Stimulated activated CD8-positive, alpha-beta memory T cell treated with anti-CD3 and anti-CD28 coated beads, Interleukin-7, amount 100 ng/mL, for 4 hours (primary cell): ENCODE measurements at places on chromosomes 6 and 20.

- DNase-seq: no peak
These were observed 120.2 kb downstream of the TINAG start for GRCh38 chr6:54428431-54428830.

- DNase-seq: no peak
These were observed 139.3 kb upstream of the COL21A1 start for GRCh38 chr6:56386717-56387116.

DNA sequence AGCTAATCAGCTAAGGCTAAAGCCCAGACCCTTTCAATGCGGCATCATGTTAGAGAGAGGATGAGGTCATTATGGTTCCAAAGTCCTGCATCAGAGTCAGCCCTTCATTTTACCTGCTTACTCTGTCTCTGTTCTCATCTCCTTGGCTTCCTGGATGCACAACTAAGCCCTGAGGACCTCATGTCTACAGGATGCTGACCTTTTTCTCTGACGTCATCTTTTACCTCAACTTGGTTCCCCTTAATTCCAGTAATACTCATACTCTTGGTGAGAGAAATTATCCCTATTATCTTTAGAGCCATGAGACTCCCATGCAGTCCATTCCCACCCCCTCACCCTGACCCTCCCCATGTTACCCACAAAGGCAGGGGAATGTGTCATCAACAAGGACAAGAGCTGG lies 636.5 kb upstream of the CHD6 start:
- no peak for DNase-seq

DNA sequence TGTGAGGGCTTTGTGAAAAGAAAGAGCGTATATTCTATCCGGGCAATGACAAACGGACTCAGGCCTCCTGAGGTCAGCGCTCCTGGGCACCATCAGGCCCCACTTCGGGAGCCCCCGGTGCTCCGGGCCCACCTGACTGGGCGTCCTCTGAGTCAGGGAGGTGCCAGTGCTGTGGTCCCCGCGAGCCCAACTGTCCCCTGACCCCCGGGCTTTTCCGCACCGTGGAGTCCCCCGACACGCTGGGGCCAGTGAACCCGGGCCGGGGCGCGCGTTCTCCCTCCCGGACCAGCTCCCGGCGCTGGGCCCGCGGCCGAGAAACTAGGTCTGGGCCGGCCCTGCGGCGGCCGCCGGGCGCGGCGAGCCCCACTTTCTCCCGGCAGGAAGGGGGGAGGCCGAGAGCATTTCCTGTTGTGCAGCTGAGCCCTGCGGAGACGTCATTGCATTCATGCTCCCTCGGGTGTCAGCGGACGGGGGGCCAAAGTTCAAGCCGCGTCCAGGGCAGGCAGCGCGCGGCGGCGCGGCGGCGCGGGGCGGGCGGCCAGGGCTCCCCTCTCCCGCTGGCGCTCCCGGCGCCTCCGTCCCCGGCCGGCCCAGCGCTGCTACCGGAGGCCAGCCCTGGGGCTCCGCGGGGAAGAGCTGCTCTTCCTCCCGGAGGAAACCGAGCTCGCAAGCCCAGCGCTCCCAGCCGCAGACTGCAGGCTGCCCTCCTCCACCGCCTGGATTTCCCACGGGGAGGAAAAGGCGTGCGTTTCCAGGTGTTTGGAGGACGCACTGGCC lies 18.3 kb downstream of the HIVEP2 start:
- DNase-seq: no peak

- DNase-seq: no peak
These were observed 610.5 kb upstream of the FLRT3 start for GRCh38 chr20:14947946-14948345.

DNA sequence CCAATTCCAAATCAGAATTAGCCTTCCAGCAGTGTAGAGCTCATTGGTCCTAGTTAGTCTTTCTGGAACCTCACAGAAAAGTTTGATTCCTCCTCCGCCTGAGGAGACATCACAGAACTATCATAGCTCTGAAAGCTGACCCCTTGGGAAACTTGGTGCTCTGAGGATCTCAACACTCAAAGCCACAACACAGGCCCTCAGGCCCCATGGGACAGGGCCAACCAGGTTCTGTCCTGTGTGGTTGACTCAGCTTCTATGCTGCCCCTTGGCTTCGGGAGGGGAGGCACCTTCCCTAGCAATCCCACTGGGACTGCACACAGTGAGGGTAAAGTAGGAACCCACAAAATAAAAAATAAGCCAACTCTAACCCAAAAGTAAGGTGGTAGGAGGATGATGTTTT lies 237.5 kb upstream of the ECI2 start:
- no peak for DNase-seq

DNA sequence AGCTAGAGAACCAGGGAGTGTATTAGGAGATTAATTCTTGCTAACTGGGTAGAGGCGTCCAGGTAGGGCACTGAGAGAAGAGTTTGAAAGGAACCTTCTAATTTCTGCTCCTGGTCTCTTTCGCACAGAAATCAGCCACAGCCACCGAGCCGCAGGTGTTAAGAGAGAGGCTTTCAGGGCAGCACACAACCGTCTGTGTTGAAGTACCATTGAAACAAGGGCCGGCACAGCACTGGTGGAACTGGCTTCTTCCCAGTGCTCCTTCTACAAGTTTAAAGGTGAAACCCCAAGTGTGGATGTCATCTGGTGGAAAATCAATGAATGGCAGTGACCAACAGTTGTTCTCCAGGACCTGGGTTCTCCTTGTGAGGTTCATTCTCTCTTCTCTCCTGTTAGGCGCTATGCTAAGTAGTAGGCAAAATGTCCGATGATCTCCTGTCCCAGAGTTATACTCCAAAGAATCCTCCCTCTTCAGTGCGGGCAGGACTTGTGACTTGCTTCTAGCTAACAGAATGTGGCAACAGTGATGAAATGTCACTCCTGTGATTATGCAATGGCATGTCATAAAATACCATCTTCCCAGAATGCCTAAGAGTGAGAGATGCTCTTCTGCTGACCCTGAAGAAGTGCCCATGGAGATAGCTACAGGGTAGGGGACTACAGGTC lies 15.0 kb upstream of the RIN2 start:
- DNase-seq: no peak

DNA sequence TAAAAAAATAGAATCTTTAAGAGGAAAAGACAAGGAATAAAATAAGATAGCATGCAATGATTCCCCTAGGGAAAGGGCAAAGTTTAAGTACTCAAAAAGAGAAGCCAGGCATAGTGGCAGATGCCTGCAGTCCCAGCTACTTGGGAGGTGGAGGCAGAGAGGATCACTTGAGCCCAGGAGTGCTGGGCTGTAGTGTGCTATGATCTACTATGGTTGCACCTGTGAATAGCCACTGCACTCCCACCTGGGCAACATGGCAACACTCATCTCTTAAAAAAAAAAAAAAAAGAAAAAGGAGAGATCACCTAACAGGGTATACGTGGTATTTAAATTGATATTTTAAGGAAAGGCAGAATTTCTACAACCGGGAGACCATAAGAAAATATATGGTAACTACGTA lies 16.0 kb downstream of the EPHA7 start:
- DNase-seq: no peak

DNA sequence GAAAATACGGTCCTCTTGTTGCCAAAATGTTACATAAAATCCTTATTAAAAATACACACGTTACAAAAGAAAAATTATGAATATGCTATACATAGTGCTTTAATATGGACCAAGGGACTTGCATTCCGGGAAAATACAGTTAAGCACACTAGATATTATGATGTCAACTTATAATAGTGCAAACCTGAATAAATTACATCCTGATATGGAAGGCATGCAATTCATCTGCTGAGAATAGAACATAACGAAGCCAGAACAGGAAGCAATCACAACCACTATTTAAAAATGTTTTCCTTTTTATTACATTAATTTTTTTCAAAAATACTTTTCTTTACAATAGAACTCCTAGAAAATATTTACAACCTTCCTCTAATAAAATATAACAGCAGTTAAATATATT lies 7.8 kb upstream of the MRPS10 start:
- DNase-seq: no peak

GRCh38 chr6:129382916-129383315 lies 327.1 kb downstream of the ARHGAP18 start:
- no peak for DNase-seq

DNA sequence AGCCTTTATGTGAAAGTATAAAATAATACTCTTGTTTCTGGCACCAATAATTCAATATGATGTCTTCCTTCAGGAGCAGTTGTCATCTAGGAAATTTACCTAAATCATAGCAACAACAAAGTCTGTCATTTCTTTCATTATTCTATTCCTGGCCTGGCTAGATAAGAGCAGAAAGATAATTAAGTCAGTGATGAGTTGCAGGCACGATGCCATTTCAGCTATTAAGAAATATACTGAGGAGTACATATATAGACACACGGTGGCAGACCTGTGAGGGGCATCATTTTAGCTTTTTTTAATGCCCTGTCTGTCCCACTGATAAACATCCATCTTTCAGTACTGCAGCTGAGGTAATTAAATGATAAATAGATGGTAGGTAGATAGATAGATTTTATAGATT lies 756.1 kb upstream of the EPHA7 start:
- DNase-seq: no peak

DNA sequence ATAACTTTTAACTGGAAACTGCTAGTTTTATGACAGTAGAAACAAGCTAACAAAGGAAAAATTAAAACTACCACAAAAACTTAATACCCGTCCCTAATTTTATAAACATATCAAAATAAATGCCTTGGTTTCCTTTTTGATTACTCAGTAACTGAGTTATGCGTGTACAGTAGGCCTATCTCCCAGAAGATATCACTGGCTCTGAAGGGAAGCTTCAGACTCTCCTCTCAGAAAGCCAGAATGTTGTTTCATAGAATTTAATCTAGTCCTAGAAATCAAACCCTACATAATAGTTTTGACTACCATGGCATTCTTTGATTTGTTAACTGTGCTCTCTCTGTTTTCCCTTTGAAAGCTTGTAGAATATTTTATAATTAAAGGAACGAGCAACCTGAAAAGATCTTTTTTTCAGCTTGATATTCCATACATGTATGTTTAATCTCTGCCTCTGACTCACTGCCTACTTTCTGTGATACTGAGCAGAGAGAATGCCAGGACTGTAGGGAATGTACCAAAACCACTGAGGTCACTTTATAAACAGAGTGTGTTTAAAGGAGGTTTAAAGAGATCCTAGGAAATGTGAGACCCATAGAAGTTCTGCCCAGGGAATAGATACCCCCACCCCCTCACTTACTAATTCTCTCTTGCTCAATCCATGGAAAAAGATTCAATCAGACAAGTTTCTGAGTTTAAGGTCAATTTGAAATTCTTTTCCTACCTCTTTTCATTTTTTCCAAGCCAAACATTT lies 311.5 kb downstream of the HDGFL1 start:
- DNase-seq: no peak

DNA sequence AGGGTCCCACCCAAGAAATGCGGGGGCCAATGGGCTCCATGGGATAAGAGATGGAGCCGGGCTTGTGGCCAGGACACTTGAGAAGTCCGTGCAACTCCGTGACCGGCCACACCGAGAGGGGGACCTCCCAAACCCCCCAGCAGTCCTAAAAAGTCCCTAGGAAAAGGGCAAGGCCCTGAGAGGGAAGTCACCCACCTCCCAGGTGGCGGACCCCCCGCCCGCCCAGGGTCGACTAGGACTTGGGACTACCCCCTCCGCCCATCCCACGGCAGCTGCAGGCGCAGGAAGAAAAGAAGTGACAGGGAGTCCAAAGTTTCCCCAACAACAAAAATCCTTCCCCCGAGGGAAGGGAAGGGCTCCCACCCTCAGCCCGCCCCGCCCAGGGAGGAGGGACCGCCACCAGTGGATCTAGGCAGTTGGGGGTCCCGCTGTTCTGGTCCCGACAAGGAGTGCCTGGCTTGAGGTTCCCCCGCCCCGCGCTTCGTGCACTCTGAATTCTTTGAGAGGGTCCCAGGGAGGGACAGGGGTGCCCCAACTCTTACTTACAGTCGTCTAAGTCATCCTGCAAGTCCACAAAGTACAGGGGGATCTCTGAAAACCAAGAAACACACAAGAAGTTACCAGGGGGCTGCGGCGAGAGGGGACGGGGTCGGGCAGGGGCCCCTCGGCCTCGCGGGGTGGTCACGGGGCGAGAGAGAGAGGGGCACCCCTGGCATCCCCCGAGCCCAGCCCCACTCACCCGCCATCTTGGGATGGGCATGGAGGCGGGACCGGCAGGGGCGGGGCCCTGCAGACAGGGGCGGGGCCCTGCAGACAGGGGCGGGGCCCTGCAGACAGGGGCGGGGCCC lies 611 bp upstream of the RAB22A start:
- no peak for DNase-seq

DNA sequence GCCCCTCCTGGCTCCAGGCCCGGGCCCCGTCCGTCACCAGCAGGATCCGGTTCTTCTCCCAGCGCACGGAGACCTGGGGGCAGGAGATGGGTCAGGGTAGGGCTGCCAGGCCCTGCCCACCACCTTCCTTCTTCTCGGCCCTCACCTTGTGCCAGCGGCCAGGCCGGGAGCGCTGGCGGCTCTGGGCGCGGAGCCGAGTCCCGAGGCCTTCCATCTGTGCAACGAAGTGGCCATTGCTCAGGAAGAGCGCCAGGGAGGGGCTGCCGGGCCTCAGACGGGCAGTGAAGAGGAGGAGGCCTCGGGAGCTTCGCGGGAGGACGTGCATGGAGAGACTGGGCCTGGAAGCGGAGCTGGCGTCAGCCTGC lies 7.9 kb downstream of the ADRM1 start:
- no peak for DNase-seq

GRCh38 chr6:121142093-121142492 lies 192.2 kb downstream of the TBC1D32 start:
- DNase-seq: no peak

- DNase-seq: peak; percentile 46
These were observed 130.6 kb downstream of the BCAS1 start for GRCh38 chr20:53939572-53940359.

- no peak for DNase-seq
These were observed 2.8 kb upstream of the PHF20 start for GRCh38 chr20:35768731-35769664.

DNA sequence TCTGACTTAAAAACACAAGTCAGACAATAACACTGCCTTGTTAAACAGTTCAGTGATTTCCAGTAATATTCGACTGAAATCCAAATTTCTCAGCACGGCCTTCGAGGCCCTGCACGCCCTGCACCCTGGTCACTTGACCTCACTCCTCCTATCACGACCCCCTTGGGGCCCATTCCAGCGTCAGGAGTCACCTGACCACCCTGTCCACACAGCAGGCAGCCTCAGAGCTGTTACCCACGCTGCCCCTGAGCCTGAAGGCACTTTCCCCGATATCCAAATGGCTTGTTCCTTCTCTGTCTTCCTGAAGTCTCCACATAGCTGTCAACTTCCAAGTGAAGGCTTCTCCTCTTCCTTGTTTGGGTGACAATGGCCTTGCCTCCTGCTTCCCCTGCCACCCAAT lies 33.1 kb upstream of the SMOC2 start:
- no peak for DNase-seq

GRCh38 chr6:40541556-40542174 lies 45.5 kb downstream of the LRFN2 start:
- no peak for DNase-seq

GRCh38 chr6:46948699-46949098 lies 27.0 kb upstream of the ADGRF5 start:
- no peak for DNase-seq

DNA sequence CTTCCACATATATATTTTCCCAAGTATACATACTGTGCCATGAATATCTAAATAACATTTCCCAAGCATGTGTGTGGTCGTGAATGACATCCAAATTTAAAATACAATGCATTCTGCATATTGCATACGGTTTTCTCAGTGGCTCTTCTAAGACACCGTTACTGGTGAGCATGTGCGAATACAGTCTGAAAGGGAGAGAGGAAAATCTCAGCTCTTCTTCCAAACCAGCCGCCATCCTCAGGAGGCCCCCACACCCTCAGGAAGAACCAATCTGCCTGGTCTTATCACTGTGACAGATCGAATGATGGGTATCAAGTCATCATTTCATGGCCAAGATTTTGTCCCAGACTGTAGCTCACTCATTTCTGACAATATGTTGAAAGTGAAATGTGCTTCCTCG lies 50.7 kb downstream of the ADAT2 start:
- no peak for DNase-seq
